Esophagus squamous epithelium (tissue), 5 donors: ENCODE measurements at places on chromosomes 5 and 9.

DNA sequence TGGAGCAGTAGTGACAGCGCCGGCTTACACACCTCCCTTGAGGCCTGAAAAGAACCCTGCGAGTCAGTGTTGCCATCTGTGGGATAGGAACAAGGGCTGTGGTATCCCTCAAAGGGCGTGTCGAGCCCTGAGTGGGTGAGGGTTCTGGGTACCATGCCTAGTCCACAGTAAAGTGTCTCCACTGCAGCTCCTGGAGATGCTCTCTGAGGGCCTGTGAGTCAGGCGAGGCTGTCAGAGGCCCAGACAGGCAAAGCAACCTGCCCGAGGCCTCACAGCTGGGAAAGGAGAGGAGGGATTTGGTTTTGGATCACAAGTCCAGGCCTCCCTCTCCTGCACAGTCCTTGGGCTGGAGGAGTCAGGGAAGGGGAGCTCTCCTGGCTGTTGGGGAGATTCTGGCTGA lies 6.1 kb downstream of the PRRX2 start:
- DNase-seq = no peak

GRCh38 chr9:122382901-122383850 lies 12.4 kb downstream of the PTGS1 start:
- DNase-seq = no peak

DNA sequence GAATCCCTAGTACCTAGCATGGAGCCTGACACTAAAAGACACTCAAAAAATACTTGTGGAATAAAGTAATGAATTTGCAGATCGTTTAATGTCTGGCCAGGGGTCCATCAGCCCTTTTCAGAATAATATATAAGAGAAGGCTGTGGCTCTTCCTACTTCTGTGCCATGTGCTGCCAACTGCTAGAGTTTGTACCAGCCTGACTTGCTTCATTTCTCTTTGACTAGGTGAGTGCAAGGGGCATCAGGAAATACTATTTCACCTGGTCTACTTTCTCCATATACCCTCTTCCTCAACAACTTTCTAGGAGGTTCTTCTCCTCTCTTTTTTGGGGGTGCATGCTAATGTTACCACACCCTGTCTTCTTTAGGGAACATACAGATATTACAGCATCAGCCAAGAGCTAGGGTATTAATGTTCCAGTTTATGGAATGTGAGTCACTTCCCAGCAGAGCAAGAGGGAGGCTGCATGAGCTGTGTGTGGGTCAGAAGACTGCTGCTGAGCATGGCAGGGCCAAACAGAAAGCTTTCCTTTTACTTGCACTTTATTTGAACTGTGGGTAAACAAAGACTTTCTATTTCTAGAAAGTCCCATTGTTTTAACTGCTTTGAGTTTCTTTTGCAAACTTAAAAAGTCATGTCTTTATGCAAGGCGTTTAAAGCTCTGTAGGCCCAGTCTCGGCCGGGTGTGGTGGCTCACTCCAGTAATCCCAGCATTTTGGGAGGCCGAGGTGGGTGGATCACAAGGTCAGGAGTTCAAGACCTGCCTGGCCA lies 158.9 kb downstream of the ADAMTSL1 start:
- DNase-seq = no peak

DNA sequence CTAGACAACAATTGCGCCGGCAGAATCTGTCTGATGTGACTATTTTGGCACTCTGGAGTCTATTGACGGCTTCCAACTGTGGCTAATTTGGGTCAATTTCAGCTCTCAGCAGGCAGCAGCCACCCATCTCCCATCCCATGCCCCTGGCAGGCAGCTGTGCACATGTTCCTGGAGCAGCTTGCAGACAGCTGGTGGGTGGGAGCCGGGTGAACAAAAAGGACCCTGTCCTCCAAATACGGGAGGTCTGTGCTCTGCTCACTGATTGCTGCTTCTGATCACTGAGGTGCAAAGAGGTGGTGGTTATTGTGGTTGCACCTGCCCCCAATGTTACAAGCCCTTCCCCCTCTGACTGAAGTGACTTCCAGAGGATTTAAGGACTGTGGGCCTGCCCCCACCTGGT lies 45.0 kb upstream of the N4BP3 start:
- DNase-seq = no peak

GRCh38 chr9:5441043-5441442 lies 3.3 kb upstream of the PLGRKT start:
- DNase-seq = no peak

- DNase-seq = no peak
Observed at GRCh38 chr5:36777105-36777757, 99.3 kb upstream of the NIPBL start.

DNA sequence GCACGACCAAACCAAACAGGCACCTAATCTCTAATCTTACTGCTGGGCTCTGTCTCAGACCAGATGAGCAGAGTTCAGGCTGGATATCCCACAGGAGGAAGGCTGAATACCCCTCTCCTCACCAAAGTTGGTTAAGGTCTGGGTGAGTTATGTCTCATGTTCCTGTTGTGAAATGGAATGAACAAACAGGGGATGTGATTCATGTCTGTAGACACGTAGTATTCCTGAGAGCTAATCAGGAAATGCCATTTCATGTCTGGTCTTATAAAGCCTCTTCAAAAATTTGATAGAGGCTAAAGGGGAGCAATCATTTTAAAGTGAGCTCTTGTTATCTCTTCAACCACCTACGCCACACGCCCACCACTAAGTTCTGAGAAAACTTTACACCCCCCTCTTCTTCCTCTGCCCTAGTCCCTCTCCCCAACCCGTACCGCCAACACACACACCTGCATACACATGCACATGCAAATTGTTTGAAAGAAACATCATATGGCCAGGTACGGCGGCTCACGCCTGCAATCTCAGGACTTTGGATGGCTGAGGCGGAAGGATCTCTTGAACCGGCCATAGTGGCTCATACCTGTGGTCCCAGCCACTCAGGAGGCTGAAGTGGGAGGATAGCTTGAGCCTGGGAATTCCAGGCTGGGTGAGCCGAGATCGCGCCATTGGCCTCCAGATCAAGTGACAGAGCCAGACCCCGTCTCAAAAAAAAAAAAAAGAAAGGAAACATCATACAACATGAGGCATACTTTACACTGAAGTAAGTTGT lies 69.8 kb upstream of the RAI14 start:
- no peak for DNase-seq

- no peak for DNase-seq
Observed at GRCh38 chr9:17907779-17908508, 329.1 kb downstream of the SH3GL2 start.

DNA sequence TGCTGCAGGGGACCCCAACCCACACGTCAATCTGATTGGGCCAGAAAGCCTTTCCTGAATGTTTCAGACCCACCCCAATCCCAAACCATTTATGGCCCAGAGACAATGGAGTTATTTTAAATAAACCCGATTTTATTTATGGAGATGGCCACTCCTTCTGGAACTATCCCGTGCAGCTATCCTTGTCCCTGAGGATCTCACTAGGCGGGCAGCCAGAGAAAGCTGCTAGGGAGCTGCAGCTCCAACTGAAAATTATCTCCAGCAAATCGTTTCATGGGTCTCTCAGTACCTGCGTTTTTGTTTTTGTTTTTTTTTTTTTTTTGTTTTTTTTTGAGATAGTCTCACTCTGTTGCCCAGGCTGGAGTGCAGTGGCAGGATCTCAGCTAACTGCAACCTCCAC lies 23.0 kb downstream of the C1QTNF2 start:
- no peak for DNase-seq

- no peak for DNase-seq
Observed at GRCh38 chr5:78162253-78162862, 132.1 kb downstream of the AP3B1 start.

DNA sequence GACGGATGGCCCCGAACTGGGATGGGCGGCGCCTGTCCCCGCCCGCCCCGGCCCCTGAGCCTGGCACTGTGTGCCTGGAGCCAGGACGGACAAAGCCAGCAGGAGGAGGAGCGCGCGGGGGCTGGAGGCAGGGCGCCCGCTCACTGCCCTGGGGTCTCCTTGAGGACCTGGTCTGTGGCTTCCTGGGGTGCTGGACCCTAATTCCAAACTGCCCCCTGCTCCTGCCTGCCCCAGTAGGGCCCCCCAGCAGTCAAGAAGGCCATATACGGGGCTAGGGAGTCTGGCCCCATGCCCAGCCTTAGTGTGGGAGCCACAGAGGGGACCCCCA lies 29.2 kb upstream of the RXRA start:
- no peak for DNase-seq

GRCh38 chr9:103444176-103444575 lies 449.0 kb downstream of the CYLC2 start:
- DNase-seq = no peak

DNA sequence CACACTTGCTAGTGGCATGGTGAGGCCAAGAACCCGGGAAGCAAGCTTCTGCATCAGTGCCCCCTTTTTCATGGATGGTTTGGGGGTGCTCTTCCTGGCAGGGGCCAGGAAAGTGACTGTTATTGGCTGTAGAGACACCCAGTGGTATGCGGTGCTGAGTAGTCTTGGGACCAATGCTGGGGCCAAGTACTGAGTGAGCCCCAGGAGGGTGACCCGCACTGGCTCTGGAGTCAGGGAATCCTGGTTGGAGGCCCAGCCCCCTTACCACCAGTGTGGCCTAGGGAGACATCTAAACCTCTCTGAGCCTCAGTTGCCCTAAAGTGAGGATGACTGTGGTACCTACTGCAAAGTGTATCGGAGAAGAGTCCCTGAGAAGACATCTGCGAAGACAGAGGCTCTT lies 41.2 kb upstream of the SYNPO start:
- no peak for DNase-seq

DNA sequence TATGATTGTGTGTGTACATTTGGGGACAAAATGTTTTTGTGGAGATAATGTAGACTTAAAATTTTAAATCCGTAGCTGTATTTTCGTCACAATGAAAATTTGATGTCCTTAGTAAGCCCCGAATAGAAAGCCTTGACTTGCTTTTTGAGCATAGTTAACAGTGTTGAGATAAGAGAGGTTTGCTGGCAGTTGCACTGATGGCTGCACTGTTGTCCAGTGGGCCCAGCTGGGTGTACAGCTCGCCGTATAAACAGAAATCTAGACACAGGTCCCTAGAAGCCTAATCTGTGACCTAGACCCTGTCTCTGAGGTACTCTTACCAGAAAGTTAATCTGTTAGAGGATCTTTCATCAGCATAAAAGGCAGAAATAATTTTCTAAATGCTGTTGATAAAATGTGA lies 271.3 kb upstream of the DMRT1 start:
- DNase-seq = no peak

GRCh38 chr9:127634021-127634420 lies 21.9 kb downstream of the STXBP1 start:
- no peak for DNase-seq

DNA sequence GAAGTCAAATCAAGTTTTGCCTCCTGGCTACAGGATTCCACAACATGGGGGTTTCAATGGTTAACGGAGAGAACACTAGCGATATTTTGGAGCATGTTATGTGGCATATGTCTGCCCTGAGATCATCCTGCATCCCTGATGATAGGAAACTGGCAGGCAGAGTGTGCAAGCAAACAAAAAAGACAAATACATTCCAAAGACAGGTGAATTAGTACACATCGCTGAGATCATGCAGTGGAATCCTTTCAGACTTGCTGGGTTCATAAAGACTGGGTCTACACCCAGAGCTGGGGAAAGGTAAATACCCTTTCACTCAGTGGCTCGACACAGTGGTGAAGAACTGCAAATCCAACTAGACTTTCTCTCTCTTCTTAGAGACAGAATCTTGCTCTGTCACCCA lies 286.5 kb downstream of the EFNA5 start:
- DNase-seq = no peak

DNA sequence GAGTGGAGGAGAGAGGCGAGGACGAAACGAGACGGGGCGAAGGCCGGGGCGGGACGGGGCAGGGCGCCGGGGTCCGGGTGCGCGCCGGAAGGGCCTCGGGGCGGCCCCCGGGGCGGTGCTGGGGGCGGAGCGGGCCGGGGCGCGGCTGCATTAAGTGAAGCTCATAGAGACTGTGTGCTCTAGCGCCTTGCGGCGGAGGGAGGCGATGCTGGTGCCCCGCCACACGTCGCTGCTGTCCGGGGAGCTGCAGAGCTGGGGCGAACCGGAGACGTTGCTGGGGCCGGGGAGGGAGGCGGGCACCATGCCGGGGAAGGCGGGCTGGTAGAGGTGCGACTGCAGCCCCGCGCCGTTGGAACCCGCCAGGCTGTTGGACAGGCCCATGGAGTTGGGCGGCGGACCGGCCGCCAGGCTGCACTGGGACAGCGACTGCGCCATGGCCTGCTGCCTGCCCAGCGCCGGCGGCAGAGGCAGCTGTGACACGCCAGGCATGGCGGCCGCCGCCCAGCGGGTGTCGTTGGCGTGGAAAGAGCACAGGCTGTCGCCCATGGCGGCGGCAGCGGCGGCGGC lies 8.3 kb downstream of the OTP start:
- no peak for DNase-seq

DNA sequence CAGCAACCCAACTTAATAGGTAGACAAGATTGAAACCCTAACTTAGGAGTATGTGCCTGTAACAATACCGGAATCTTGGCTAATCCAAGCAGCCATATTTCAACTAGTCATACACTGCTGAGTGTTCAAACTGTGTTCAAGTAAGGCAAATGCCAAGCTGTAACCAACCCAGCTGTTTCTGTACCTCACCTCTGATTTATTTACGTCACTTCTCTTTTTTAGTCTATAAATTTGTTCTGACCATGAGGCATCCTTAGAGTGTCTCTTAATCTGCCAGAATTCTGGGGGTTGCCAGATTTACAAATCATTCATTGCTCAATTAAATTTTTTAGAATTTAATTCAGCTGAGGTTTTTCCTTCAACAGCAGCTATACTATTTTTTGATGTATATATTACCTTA lies 723.2 kb downstream of the CDH18 start:
- DNase-seq = no peak

DNA sequence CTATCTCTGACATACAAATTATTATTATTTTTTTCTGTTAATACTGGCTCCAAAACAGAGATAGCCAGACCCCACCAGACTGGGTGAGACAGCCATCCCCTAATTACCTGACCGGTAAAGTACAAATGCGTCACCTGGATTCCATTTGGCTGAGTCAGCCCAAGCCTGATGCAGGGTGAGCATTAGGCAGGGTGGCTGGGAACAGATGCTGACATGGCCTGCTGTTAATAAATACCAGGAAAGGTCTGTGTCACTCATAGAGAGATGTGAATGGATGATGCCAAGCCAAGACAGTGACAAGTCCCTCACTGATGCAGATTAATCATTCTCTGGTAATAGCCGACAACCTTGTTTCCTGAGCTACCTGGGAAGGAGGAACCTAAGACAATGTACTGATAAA lies 183.5 kb downstream of the TRIM32 start:
- DNase-seq = no peak
